Kidney epithelial cell (primary cell): ENCODE measurements at places on chromosomes 11 and 22. TPM values are rescaled to one million over a fixed set of nuclear protein-coding genes. Genes with fewer than 3 reads are reported as not detected.

Gene MS4A12
- total RNA-seq: not detected in 2 replicates

Gene GPR137
- 21.9 and 44.3 TPM in 2 replicates for total RNA-seq

Gene LMO1
- total RNA-seq: 0.50 and 0.75 TPM in 2 replicates

Gene C2CD2L
- 11.8 and 12.7 TPM in 2 replicates for total RNA-seq

DNA sequence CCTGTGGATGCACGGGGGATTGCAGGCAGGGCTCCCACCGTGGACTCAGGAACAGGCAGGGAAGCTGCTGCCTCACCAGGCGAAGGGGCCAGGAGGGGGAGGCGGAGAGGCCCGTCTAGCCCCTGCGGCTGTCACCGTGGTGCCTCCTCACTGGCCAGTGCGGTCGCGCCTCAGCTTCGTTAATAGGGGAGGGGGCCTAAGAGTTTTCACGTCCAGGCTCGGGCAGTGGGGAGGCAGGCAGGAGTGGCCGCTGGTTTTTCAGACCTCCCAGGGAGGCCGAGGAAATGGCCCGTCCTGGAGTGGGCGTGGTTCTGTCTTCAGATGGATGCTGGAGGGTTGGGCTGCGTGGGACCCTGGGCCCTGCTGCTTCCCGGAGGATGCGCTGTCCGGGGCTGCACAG lies 91.1 kb upstream of the B3GAT1 start:
- DNase-seq: no peak

GRCh38 chr11:6932145-6932544 lies 5.9 kb downstream of the ZNF215 start:
- no peak for DNase-seq

DNA sequence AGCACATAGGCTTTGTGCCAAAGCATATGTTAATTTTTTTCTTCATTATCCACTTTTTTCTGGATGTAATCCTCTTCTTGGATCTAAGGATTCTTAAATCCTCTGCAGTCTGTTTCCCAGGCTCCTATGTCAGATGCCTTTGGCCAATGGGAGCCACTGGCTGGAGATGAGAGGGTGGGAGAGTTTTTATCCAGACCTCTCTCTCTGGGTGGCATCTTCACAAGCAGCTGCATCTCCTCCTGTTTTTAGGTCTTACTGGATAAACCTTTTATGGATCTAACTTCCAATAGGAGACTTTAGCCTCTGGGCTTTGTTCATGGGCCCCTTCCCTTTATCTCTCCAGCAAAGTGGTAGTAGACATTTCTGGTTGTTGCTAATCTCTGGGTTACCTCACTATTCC lies 22.4 kb upstream of the MPPED2 start:
- no peak for DNase-seq

DNA sequence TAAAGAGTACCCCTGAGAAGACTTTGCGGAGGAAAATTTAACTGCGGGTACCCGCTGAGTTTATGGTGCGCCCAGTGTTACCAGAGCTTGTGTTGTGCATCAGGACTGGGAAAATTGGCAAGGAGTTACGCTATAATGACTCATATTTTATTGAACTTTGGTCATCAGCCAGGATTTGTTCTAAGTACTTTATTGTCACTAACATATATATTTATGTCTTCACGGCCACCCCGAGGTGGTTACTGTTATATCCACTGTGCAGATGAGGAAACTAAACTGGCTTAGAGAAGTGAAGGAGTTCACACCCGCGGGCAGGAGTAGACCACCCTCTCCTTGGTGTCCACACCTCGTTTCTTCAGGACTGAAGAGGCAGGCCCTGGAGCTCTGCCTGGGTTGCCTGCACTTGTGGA lies 667 bp downstream of the ACCS start:
- peak; percentile 12 for DNase-seq

DNA sequence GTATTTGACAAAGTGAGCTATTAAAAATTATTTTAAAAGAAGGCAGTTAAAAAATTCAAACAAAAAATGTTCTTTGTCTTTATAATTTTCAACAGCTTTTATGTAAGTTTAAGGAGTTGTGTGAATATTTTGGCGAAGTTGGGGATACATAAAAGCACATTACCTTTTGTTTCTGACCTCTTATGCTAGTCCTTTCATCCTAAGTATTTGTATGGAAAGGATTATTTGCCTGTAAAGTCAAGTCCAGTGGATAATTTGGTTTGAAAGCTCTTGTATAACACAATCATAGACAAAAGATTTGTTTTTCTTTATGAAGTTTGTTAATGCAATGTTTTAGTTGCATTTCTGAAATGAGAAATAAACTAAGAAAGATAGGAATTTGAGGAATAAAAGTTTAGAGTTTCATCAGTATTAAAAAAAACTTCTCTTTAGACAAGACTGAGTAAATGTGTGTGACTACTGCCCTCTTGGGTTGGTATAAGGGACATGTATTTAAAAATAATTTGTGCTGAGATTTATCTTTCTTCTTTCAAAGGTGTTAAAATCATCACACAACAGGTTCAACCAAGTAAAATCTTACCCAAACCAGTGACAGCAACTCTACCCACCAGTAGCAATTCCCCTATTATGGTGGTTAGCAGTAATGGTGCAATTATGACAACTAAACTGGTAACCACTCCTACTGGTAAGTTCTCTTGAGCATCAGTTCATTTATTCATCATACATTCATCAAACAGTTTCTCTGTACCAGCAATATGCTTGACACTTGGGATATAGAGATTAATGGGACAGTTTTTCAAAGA lies 68.2 kb downstream of the EMSY start:
- DNase-seq: no peak

GRCh38 chr22:21624120-21624879 lies 5.5 kb downstream of the YDJC start:
- DNase-seq: no peak
